ENCODE measurements at places on chromosomes 2 and 18. TPM values are rescaled to one million over a fixed set of nuclear protein-coding genes. Genes with fewer than 3 reads are reported as not detected.

Gene SPP2
- total RNA-seq = not detected

GRCh38 chr2:72133721-72134407 is 13.8 kb downstream of the CYP26B1 start:
- no peak for ATAC-seq

Gene SALL3
- not detected for total RNA-seq

GRCh38 chr2:235614900-235615712 is 121.3 kb downstream of the AGAP1 start:
- peak; percentile 98 for ATAC-seq

- ATAC-seq = no peak
Measured at GRCh38 chr2:10835052-10835970, 22.7 kb upstream of the PDIA6 start.

GRCh38 chr2:84077496-84077895 is 381.6 kb downstream of the SUCLG1 start:
- no peak for ATAC-seq

- no peak for ATAC-seq
Measured at GRCh38 chr18:44579028-44579702, 101.5 kb upstream of the SETBP1 start.

Gene SLC19A3
- 1.0 TPM for total RNA-seq

Data from motor neuron (in vitro differentiated cells).